ENCODE measurements at places on chromosomes 2 and 18.

GRCh38 chr2:24870891-24871705 lies 48.9 kb downstream of the ADCY3 start:
- DNase-seq, result no peak

GRCh38 chr2:24365051-24365450 lies 4.7 kb upstream of the ITSN2 start:
- no peak for DNase-seq

DNA sequence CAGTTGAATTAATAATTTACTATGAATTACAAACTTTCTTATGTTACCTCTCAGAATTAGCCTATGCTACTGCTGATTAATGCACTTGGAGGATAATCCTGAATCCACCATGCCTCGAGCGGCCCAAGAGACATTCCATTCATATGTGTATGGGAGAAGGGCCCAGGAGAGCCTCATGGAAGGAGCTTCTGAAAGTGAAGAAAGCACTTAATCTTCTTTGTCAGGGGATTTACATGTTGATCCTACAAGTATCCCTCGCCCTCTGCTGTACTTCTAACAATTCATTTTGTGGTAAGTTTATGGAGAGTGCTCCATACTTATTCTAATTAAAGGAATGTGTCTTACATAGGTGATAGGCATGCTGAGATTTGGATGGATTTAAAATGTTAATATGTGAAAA lies 1189.1 kb upstream of the NXPH2 start:
- no peak for DNase-seq

DNA sequence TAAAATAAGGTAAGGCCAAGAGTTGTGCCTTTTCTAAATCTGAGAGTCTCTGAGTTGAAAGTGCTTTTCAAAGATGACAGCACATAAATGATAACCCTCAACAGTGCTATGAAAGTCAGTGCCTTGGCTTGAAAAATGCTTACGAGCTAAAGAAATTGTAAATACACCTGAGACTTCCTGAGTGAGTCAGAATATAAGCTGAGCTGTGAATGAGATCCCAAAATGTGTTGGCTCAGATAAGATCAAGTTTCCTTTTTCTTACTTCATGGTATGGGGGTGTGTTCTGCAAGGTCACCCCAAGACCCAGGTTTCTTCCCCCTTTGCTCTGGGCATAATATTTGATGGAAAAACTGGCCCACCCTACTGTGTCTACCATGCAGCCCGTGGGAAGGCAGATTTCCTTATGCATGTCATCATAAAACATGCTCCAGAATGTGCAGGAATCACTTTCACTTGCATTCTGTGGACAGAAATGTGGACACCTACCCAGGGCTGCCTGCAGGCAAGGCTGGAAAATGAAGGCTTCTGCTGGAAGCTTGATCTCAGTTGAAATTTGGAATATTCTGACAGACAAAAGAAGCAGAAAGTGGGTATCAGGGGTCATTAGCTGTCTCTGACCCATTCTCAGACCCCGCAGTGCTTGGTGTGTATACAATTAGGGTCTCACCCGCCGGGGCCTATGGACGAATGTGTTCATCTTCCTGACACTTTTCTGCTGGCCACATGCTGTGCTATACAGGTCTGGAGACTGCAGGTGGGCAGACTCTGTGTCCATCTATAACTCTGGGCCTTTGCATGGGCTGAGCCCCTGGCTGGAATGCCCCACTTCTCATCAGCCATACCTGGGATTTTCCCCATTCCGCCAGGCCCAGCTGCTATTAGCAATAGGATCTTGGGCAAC lies 212.6 kb downstream of the SH3RF3 start:
- no peak for DNase-seq

- DNase-seq, result no peak
Observed at GRCh38 chr2:236376566-236377244, 112.5 kb upstream of the ASB18 start.

GRCh38 chr2:83291083-83291482 lies 1168.0 kb downstream of the SUCLG1 start:
- DNase-seq, result no peak

DNA sequence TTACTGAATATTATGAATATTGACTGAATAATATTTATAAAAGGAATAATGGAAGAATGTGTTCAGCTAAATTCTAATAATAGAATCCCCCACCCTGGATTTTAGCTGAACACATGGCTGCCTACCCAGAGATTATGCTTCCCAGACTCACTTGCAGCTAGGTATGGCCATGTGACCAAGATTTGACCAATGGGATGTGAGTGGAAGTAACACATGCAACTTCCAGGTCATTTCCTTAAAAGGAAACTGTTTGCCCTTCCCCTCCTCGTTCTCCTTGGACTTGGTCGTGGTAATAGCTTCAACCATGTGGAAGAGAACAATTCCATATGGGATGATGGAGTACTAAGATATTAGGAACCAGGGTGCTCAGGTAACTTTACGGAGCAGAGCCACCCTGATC lies 47.8 kb downstream of the KIAA2012 start:
- no peak for DNase-seq

DNA sequence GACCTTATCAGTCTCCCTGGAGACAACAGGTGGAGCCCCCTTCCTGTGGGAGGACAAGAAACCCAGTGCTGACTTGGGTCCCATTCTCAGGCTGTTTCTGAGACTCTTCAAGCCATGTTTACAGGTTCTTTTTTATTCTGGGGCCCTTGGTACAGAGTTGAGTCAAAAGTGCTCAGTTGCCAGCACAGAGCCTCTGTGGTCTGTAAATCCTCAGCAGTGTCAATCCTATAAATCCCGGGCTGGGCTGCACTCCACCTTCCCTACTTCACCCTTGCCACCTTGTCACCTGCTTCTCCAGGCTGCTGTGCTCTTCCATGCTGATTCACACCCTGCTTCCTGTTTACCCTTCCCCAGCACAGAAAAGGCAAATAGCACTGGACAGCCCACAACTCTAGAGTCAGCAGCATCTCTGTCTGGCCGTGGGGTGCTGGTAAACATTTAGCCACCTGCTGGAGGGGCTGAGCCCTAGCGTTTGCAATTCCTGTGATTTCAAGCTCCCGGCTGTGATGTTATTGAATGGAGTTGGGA lies 74.7 kb downstream of the TNFRSF11A start:
- no peak for DNase-seq

GRCh38 chr2:219959471-219959870 lies 332.0 kb downstream of the SLC4A3 start:
- DNase-seq, result no peak

GRCh38 chr2:110807522-110807921 lies 75.1 kb downstream of the ACOXL start:
- no peak for DNase-seq

DNA sequence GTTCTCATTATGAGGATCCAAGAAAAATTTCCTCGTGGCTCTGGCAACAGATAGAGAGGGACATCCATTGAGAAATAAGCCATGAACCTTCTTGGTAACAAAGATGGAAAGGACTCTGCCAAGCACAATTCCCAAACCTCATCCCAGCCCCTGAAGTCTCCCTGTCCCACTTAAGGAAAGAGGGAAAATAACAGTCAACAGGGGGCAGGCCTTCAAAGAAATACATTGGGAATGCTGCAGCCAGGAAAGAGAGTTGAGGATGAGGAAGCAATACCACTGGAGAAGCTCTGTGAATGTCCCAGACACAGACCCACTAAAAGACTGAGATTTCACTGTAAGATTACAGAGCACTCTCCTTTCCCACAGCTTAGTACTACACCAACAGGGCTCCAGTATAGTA lies 93.2 kb downstream of the CD226 start:
- no peak for DNase-seq

- no peak for DNase-seq
Observed at GRCh38 chr2:224971214-224971613, 71.1 kb downstream of the DOCK10 start.

DNA sequence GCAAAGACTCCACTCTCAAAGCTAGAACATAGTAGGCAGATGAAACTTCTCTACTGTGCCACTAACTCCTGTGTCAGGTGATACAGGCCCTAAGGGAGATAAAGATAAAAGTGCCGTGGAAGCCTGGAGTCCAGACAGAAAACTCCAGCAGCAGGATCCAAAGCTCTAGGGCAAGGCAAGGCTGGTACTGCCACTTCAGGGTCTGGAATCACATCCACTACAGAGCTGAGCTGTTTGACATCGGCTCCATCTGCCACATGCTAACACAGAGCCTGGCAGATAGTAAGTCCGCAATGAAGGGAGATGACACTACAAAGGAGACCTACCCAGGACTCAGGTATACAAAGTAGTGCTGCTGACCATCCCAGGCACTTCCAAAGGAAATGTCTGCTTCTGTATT lies 34.4 kb downstream of the EPG5 start:
- DNase-seq, result no peak

DNA sequence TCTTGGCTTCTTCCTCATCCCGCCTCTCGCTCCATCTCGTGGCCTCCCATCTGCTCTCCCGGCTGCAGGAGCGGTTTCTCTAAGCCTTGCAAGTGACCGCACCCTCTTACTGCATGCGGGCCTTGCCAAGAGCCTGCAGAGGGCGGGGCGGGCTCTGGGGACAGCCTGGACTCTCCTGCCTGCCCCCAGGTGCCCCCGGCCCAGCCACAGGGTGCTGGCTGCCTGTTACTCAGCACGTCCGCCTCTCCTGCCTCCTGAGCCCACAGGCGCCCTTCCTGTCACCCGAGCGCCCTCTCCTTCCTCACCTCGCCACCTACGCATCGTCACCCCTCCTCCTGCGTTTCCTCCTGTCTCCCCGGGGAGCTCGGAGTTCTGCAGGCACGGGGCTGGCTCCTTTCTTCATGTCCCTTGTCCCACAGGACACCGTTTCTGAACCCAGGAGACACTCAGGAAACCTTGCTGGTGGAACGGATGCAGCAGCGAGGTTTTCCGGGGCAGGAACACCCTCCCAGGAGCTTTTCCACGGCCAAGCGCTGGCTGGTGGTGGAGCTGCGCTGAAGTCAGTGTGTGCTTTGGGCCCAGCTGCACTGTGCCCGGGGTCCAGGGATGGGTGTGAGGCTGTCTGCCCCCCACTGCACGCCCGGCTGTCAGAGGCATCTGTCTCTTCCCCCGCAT lies 28.5 kb downstream of the HPCAL1 start:
- peak; percentile 78 for DNase-seq

DNA sequence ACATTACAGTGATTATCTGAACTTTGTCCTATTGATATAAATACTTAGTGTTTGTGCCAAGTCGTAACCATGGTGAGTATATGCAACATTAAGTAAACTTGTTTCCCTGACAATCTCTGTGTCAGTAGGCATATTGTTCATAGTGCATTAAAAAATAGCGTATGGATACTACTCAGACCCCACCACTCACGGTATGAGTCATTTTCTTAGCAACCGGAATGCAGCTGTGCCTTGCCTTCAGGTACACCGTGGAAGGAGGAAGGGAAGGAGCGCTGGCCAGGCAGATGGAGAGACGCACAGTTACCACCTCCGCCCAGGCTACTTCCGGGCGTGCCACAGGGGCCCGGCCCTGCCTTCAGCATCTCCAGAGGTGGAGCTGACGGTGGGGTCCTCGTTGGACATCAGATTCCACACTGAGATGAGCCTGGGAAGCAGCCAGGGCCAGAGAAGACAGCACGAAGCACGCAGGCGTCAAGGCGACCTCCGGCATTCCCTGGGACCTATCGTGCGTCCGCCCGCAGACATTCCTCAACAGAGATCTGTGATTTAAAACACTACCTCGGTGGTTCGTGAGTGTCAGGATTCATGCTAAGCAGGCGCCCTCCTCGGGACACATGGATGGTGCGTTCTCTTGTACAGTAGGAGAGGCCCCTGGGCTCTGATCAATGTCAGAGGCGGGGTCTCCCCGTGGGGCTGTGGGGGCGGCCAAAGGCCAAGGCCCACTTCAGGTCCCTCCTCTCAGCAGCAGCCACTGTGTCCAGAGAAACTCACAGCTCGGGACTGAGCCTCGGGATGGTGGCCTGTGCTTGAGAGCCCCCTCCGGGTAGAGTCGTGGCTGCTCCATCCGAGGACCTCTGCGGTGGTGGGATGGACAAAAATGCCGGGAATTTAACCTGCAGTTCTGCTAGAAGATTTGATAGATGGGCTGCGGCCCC lies 82.2 kb upstream of the HDAC4 start:
- DNase-seq, result no peak

- DNase-seq, result no peak
Observed at GRCh38 chr2:167318581-167318980, 430.3 kb downstream of the XIRP2 start.

- DNase-seq, result peak; percentile 23
Observed at GRCh38 chr2:196927376-196928225, 1.1 kb upstream of the PGAP1 start.

- DNase-seq, result no peak
Observed at GRCh38 chr18:58496937-58497336, 132.0 kb downstream of the ALPK2 start.

DNA sequence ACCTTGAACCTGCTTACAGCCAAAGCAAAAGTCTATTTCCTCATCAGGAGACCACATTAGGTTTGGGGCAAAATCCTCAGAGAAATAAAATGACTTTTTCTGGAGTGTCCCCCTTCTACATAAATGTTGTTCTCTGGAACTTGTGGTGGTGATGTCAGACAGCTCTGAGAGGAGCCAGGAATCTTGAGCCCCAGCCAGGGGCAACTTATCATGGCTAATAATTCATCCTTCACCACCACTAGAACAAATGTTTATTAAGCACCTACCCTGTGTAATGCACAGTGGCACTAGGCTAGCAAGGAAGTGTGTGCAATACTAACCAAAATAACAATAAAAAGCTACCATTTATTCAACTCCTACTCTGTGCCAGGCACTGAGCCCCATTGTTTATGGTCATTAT lies 9.0 kb upstream of the BMP10 start:
- no peak for DNase-seq

- peak; percentile 15 for DNase-seq
Observed at GRCh38 chr2:189581354-189582139, 961 bp upstream of the SLC40A1 start.

DNA sequence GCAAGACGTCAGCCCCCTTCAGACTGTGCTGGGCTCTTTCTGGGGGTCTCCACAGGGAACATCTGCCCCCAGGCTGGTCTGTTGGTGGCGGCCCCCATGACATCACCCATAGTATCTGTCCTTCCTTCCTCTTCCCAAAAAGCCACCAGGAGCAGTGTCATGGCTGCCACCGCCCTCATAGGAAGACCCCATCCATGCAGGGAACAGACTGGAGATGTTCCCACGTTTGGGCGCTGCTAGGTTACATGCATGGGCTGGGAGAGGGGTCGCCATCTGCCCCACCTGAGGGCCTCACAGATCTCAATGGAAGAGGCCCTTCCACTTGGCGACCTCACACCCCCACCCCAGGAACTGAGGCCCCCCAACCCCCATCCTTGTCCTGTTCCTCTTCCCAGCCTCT lies 5.1 kb downstream of the SPATA3 start:
- DNase-seq, result no peak

GRCh38 chr2:86636842-86637241 lies 13.2 kb upstream of the RNF103 start:
- no peak for DNase-seq

- no peak for DNase-seq
Observed at GRCh38 chr18:79460481-79461300, 65.0 kb downstream of the NFATC1 start.

GRCh38 chr2:64865073-64865830 lies 123.9 kb upstream of the SLC1A4 start:
- peak; percentile 53 for DNase-seq

- no peak for DNase-seq
Observed at GRCh38 chr18:76258209-76258608, 236.8 kb downstream of the ZNF516 start.

Data from CD4-positive, alpha-beta T cell treated with Interleukin-6 at 100 ng/mL for 8 hours (primary cell).